ENCODE measurements at places on chromosomes 1 and 21.

DNA sequence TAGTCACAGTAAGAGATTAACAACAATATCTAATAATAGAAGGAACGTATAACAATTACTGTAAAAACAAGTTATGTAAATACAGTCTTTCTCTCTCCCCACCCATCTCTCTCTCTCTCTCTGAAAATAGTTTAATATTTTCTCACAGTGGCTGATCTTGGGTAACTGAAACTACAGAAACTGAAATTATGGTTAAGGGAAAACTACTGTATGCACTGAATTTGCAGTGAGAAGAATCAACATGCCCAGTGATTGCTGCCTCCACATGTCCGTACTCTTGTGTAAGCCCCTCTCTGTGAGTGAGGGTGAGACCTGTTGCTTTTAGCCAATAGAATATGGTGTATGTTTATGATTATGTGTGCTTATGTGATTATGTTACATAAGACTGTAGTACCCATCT is 1.6 kb downstream of the KRTAP6-1 start:
- no peak for DNase-seq

- no peak for DNase-seq
These were observed 17.5 kb upstream of the LAMTOR5 start for GRCh38 chr1:110424699-110425611.

GRCh38 chr1:30661311-30661710 is 62.1 kb downstream of the MATN1 start:
- DNase-seq = no peak

DNA sequence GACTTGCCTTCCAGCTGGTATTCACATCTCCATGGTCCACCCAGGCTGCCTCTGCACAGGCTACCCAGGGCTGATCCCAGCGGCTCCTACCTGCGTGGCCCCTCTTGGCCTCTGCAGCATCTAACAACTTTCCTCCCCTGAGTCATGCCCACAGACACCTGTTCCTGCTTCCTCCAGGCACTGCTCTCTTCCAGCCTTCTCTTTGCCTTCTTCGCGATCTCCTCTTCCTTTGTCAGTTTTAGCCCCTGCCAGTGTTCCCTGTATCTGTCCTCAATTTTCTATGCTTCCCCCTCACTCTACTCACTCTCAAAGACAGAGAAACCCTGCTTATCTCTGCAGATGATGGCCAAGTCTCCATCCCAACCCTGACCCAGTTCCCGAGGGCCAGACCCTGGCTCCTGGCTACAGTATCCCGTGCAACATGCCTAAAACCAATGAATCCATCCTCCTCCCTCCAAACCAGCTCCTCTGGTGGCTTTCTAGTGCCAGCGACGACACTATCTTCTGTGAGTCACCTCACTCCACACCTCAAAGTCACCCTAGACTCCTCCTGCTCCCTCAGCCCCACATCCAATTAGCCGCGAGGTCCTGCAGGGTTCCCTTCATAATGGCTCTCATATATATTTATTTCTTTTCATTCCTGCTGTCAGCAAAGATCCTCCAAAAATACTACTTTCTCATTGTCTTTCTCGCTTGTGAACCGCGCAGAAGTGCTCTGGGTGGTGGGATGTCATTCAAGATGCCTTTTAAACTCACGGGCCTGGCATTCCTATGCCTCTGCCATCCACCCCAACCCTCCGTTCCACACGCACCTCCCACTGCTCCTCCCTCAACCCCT is 259.2 kb downstream of the TOMM20 start:
- DNase-seq = no peak

DNA sequence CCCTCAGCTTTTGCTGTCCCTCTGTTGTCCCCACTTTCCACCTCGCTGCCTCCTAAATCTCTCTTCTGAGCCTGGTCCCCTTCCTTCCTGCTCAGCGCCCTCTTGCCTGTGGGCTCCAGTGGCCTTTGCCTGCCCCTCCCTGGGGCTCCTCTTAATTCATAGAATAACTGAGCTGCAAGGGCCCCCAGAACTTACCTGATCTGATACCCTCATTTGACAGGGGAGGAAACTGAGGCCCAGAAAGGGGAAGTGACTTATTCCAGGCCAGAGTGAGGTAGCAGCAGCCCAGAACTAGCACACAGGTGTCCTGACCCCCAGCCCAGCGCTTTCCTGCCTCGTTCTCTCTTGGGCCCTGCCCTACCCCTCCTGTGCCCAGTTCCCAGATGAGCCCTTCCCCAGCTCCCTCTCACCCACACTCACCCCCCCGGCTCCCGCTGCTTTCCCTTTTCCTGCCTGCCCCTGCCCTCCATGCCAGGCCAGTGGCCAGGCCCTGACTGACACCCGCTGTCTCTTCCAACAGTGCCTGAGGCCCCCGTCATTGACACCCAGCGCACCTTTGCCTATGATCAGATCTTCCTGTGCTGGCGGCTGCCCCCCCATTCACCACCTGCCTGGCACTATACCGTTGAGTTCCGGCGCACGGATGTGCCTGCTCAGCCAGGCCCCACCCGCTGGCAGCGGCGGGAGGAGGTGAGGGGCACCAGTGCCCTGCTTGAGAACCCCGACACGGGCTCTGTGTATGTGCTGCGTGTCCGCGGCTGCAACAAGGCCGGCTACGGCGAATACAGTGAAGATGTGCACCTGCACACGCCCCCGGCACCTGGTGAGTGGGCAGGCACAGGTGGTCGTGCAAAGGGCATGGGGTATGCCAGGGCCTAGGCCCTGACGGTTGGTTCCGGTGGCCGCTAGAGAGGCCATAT is 5.7 kb downstream of the TRIM46 start:
- no peak for DNase-seq

DNA sequence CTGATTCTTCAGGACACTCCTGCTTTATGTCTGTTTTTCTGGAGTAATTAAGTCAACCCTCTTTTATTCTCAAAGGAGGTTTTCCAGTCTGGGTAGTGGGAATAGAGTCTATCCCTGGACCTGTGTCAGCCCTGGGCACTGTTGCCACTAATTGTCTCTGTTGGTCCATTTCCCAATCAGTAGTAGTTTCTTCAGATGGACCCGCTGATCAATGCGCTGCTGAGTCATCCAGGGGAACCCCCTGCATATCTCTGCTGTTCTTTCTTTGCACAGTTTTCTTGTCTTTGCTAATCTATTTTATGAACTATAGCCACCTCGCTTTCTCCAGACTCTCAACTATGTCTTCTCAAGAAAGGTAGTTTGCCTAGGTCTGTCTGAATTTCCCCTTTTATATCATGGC is 82.5 kb downstream of the TNNI3K start:
- no peak for DNase-seq

- DNase-seq = no peak
These were observed 6.4 kb downstream of the ARHGEF19 start for GRCh38 chr1:16205891-16206546.

- no peak for DNase-seq
These were observed 5.9 kb upstream of the CAMK2N1 start for GRCh38 chr1:20491866-20492265.

DNA sequence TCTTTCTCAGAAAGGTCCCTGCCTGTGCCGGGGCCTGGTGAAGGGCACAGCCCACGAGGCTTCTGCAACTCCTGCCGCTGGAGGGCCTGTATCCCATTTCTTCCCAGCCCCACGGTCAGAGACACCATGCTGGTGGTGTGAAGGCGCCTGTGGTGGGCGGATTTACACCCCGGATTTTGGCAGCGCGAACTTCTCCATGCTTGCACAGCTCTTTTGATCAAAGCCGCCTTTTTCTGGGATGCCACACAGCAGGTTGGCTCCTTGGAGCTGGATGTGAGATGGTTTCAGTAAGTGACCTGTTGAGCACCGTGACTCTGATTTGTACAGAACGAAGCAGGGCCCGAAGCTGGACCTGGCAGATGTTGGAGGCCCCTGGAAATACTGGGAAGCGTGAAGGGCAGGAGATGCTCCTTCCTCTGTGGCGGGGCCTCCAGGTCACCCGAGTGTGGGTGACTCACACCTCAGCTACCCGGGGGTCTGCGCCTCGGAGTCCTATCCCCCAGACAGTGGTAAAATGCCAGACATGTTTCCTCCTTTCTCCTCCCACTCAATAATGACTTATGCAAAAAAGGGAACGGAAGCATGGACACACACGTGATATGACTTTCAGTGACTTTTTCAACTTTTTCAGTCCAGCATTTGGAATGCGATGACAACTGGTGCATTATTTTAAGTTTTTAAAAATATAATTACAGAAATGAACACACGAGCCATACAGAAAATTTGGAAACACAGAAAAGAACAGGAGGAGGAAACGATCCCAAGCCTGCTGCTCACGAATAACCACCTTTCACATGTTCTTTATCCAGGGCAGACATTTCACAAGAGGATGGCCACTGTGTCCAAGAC is 9.0 kb downstream of the UMODL1 start:
- DNase-seq = peak; percentile 81

DNA sequence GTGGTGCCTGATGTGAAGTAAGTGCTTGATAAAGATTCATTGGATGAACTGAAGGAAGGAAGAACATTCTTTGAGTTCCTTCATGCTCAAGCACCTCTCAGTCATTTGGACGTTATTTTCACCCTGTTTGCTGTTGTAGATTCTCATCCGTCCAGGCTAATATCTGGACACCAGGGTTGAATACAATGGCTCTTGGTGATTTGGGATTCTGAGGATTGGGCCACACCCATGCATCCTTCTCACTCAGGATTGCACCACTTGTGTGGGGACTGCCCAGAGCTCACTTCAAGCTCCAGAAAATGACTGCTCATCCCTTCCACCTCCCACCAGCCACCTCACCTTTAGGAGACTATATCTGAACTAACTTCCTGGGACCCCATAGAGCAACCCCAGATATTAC is 117.1 kb upstream of the IPO9 start:
- DNase-seq = no peak

DNA sequence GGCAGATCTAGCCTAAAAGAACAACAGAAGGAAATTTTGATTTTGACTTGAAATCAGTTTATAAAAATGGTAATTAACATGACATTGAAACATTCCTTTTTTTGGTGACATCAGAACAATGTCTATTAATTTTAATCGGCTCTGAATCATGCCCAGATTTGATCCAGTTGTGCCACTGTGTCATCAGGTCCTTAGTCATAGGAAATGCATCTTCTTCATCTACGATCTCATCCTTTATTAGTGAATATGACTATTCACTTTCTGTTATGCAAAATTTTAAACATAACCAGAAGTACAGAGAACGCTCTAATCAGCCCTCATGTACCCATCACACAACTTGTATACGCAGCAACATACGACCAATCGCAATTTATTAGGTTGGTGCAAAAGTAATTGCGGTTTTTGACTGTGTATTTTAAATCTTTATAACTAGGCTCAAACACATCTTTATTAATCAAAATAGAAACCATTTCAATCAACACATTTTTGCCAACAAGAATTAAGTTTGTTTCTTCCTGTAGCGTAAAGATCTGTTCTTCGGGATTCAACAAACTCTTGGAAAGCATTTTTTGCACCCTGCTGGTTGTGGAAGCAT is 40.3 kb upstream of the TLR5 start:
- DNase-seq = peak; percentile 26

DNA sequence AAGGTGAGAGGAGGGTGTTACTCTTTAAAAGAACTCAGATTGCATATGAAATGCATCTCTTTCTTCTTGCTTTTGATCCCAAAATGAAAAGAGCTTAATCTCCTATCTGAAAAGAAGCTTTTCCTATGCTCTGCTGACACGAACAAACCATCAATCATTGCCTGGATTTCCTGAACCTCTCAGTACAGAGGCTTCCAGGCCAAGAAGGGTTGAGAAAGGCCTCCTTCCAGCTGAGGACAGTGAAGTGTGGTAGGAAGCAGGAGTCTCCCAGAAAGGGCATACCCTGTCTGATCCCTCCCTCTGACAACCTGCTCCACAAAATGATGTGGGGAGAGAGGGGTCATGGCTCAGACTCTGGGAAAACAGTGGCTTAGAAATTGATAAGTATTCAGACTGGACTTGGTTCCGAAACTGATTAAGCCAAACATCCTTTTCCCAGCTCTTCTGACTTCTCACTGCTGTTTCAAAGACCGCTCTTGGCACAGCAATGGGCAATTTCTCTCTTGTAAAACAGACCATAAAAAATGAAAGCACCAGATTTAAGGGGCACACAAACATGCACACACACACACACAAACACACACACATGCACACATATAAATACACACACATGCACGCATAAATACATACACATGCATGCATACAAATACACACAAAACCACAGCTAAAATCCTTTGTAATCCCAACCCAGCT is 310.3 kb downstream of the SIPA1L2 start:
- DNase-seq = no peak

GRCh38 chr1:96416111-96416595 is 305.4 kb upstream of the PTBP2 start:
- DNase-seq = peak; percentile 100

DNA sequence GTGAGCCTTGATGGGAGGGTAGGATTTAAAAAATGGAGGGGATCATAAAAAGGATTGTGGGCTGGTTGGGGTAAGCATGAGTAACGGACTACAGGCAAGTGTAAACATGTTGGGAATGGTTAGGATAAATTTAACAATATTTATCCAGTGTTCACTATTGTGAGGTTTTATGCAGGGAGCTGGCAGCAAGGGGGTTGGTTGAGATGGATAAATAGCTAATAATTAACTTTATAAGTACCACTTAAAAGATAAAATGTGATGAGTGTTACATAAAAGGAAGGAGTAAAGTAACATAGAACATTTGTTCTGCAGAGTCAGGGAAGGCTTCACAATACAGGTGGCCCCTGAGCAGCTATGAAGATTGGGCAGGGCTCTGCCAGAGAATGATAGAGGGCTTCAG is 109.0 kb downstream of the NGF start:
- DNase-seq = no peak

GRCh38 chr1:224707843-224708725 is 92.0 kb downstream of the CNIH3 start:
- peak; percentile 86 for DNase-seq

DNA sequence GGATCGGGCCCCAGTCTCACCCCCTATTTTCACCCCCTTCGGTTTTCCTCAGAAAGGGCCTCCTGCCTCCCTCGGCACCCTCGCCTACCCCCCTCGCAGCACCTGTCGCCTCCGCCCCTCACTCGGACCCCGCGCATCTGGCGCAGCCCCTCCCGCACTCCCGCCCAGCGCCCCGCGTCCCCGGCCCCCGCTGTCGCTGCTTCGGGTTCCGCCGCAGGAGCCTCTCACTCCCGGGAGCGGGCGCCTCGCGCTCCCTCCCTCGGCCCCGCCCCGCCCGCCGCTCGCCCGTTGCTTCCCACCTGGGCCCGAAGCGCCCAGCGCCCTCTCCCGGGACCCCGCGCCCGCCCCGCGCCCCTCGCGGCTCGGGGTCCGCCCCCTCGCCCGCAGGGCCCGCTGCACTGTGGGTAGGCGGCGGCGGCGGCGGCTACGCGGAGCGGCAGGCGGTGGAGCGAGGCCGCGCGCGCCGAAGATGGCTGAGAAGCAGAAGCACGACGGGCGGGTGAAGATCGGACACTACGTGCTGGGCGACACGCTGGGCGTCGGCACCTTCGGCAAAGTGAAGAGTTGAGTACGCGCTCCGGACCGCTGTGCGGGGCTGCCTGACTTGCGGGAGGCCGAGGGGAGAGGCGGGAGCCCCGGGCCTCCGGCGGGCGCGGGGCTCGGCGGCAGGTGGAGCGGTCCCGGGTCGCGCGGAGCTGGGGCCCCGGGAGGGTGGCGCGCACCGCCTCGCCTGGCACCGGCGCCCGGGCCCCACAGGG is at the start of gene PRKAA2:
Gene PRKAA2, plus strand, starts transcription at position 396 of the 758 bp plus-strand sequence. Its CDS starts 74 bp downstream, at position 470.
- DNase-seq = peak; percentile 31
